ENCODE measurements at places on chromosomes 4 and X.

GRCh38 chrX:104117759-104118158 is 5.4 kb downstream of the ZCCHC18 start:
- no peaks in the 10 kb centered on the region for H3K36me3 ChIP-seq
- no peak overlapping the region for H3K4me3 ChIP-seq
- H3K27me3 ChIP-seq = no peaks in the 10 kb centered on the region
- no peak for DNase-seq

GRCh38 chrX:49230500-49231232 is 2.5 kb downstream of the CACNA1F start:
- DNase-seq = no peak
- no peaks in the 10 kb centered on the region for H3K36me3 ChIP-seq
- no peaks in the 10 kb centered on the region for H3K4me1 ChIP-seq
- H3K27ac ChIP-seq = no peak overlapping the region
- H3K4me3 ChIP-seq = no peak overlapping the region

GRCh38 chr4:13498469-13498868 is 14.3 kb upstream of the RAB28 start:
- H3K36me3 ChIP-seq = no peaks in the 10 kb centered on the region
- no peak for DNase-seq
- H3K4me3 ChIP-seq = no peak overlapping the region
- no peaks in the 10 kb centered on the region for H3K4me1 ChIP-seq
- no peak overlapping the region for H3K27ac ChIP-seq

DNA sequence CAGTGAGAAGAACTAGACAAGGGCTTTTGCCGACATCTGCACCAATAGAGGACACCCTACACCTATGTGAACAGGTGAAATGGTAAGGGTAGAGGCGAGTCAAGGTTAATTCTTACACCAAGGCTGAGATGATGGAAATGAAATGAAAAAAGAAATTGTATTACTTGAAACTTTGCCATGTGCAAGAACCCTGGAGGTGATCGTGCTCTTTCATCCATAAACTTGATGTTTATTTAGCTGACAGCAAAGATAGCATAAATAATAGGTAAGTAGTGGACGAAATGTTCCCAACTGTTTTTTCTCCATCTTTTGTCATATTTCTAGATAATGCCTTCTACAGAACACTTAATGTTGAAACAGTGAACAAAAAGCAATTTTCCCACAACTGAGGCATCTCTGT is 162.5 kb downstream of the BANK1 start:
- H3K27ac ChIP-seq = peak overlapping the region; percentile 74
- H3K4me3 ChIP-seq = no peak overlapping the region
- H3K27me3 ChIP-seq = no peaks in the 10 kb centered on the region
- DNase-seq = no peak
- peaks cover 19% of the 10 kb centered on the region for H3K4me1 ChIP-seq
- no peaks in the 10 kb centered on the region for H3K36me3 ChIP-seq

- H3K36me3 ChIP-seq = no peaks in the 10 kb centered on the region
- H3K4me1 ChIP-seq = peaks cover 6% of the 10 kb centered on the region
- DNase-seq = no peak
Measured at GRCh38 chr4:185874516-185875230, 62.7 kb upstream of the SORBS2 start.

DNA sequence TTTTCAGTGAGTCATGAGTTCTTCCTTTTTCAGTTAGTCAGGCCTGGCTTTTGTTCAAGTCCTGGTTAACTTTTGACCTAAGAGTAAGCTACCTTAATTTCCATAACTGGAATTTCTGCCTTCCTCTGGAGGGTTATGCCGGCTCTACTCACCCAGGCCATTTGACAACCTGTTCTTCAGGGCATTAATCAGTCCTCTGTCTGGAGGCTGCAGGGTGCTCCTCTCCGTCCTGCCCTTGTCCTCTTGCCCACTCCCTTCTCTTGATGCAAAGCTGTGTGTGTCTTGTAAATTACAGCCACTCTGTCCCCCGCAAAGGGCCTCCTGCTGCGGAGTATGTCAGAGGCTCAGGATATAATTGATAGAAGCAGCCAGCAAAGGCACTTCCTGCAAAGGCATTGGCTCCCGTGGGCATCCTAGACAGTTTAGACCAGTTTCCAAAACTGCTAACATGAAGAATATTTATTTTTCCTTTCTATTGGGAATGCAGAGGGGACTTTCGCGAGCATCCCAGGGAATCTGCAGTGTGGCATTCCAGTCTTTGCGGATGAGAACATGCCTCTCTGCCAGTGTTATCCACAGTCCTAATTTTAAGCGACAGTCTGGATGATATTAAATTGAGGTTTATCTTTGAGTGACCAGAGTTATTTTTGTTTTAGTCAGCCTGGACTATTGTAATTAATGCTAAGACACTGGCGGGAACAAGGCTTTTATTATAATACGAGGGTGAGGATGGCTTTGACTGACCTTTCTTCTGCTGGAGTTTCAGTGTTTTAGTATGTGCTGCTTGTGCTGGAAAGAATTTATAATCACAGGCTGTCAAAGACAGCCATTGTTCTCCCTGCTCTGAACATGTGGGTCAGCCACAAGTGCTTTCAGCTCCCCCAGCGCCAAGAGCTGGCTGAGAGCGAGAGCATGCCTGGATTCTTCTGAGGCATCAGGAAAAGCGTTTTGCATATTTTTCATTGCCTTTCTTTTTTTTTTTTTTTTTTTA is 74.2 kb downstream of the LIMCH1 start:
- H3K4me3 ChIP-seq = no peak overlapping the region
- H3K27me3 ChIP-seq = no peaks in the 10 kb centered on the region
- no peak for DNase-seq
- peak overlapping the region; percentile 37 for H3K27ac ChIP-seq
- peaks cover 16% of the 10 kb centered on the region for H3K4me1 ChIP-seq

DNA sequence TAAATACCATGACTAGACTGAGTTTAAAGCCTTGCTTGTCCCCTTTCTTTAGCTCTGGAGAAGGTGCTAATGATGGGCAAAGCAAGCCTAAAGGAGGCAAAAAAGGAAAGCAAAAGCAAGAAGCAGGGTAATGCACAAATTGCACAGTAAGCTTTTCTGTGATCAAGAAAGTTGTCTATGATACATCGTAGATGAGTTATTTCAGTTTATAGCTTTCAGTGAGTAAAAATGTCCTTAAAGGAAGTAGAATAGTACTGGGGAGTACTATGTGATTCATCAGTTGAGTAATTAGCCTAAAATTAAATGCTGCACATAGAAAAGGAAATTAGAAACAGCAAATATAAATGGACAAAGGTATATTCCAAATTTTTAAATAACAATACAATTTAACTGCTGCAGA is 50.2 kb upstream of the PDE5A start:
- H3K27ac ChIP-seq = no peak overlapping the region
- no peak overlapping the region for H3K4me3 ChIP-seq
